ENCODE measurements at places on chromosomes 12 and 14. TPM values are rescaled to one million over a fixed set of nuclear protein-coding genes. Genes with fewer than 3 reads are reported as not detected.

Gene LTB4R2
- 8.2 TPM for polyA plus RNA-seq

Gene ETFBKMT
- polyA plus RNA-seq = 1.6 TPM

Gene KCNA5
- polyA plus RNA-seq = not detected

GRCh38 chr12:96365604-96366380 lies 34.4 kb downstream of the CDK17 start:
- no peak for DNase-seq

DNA sequence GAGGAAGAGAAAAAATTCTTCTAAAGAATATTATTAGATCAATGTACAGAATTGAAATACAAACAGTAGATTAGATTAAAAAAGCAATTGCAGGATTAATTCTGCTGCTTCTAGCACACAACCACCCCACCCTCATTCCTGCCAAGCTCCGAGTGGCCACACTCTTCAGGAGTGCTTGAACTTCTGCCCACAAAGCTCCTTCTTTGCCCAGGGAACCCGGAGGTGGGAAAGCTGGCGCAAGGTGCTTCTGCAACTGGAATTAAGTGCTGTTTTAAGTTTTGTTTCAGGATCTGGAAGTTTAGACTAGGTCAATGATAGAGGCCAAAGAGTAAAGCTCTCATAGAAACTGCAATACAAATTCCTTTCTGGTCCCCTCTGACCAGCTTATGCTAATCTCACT lies 94.1 kb upstream of the BMP4 start:
- DNase-seq = no peak

GRCh38 chr12:131350943-131351318 lies 360.0 kb upstream of the SFSWAP start:
- no peak for DNase-seq
